ENCODE measurements at places on chromosomes 11 and 22.

- no peak for DNase-seq
Measured at GRCh38 chr11:17950644-17951043, 62.2 kb downstream of the SERGEF start.

DNA sequence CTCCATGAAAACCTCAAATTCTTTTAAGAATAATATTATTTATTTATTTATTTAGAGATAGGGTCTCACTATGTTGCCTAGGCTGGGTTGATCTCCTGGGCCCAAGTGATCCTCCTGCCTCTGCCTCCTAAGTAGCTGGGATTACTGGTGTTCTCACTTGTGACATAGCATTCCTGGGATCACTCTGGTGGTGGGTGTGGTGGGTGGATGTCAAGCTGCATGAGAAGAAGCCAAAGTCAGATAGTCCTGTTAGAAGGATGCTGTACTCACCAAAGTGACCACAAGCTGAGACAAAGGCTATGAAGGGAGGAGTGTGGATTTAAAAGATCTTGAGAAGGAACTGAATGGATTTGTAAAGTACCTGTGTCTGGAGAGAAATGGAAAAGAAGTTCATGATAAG is 87.9 kb upstream of the SPON1 start:
- no peak for DNase-seq

GRCh38 chr11:70462818-70463477 is 64.6 kb downstream of the CTTN start:
- DNase-seq: no peak

- no peak for DNase-seq
Measured at GRCh38 chr11:106017093-106017492, 4.9 kb downstream of the MSANTD4 start.

- no peak for DNase-seq
Measured at GRCh38 chr22:31583861-31584485, 78.0 kb downstream of the PISD start.

DNA sequence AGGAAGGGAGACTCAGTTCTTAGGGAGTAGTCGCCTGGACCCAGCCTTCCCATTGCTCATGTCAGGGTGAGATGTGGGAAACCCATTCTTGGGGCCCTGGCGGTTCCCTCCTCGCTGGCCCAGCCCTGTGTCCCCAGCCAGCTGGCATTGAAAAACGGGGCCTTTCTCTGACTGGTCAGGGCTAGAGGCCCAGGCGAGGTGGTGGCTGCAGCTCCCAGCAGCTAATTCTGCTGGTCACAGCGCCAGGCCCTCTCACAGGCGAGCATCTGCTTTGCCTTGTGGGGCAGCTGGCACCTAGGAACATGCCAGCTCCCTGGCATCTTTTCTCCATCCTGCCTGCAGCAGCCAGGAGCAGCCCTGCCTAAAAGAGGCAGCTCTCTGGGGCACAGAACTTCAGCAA is 20.1 kb downstream of the TSPAN18 start:
- DNase-seq: no peak

DNA sequence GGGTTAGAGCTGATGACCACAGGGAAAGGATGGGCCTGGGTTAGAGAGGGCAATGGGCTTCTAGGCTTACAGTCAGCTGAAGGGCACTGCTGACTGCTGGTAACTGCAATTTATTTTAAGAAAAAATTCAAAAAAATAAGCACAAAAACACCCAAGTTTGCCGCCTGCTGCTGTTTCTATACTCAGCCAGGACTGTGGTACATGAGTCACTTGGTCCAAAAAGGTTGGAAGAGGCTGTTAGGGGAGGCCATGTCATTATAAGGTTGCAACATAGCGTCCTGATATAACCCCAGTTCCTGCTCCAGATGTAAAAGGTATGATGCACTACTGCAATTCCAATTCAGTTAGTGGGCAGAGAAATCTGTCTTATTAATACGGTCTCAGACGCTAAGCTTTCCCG is 98.9 kb downstream of the ETS1 start:
- no peak for DNase-seq

GRCh38 chr22:47333625-47334024 is 571.2 kb downstream of the TBC1D22A start:
- DNase-seq: no peak

- no peak for DNase-seq
Measured at GRCh38 chr11:100942016-100942415, 187.6 kb downstream of the PGR start.

DNA sequence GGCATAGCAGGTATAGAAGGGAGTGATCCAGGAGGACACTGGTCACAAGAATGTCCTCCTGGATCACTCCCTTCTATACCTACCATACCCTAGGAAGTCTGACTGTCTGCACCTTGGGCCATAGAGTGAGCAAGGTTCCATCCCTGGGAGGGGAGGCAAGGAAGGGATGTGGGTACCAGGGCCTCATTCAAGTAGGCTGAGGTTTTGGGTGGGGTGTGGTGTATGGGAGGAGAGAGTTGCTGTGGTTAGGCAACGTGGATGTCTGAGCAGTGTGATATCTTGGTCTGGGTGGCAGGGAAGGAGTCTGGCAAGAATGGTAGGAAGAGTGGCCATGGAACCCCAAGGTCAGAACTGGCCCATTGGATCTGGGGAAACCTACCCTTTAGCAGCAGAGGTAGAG is 13.2 kb downstream of the PPFIBP2 start:
- DNase-seq: no peak

DNA sequence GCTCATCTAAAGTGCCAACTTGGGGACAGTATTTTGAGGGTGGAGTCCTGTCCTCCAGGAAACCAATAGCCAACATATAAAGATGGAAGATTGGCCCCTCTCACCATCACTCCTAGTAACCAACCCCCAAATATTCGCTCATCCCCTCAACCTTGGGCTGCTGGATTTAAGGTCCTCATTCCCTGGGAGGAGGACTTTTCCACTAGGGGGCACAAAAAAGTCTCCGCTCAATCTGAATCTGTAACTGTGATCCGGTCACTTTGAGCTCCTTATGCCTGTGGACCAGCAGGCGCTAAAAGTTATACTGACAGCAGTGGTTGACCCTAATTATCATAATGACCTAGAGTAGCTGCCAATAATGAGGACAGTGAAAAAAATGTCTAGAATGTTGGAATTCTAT is 20.5 kb upstream of the CLPB start:
- no peak for DNase-seq

- no peak for DNase-seq
Measured at GRCh38 chr11:59706518-59707285, 6.9 kb downstream of the OR10V1 start.

GRCh38 chr11:12219757-12220156 is 109.4 kb downstream of the MICAL2 start:
- no peak for DNase-seq

DNA sequence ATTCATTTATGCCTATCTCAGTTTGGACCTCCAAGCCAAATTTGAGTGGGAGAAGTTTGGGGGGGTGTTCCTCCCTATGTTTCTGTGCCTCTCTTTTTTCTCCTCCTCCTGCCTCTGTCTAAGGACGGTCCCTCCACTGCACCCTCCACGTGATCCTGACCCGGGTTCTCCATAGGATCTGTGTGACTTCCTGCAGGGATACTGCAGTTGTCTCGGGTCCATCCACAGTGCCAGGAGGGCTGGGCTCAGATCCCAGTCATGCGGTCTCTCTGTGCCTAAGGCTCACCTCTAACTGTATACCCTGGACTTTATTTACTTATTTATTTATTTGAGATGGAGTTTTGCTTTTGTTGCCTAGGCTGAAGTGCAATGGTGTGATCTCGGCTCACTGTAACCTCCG is 1354.5 kb downstream of the BRD1 start:
- no peak for DNase-seq

GRCh38 chr11:16727806-16728205 is 10.6 kb upstream of the C11orf58 start:
- no peak for DNase-seq

DNA sequence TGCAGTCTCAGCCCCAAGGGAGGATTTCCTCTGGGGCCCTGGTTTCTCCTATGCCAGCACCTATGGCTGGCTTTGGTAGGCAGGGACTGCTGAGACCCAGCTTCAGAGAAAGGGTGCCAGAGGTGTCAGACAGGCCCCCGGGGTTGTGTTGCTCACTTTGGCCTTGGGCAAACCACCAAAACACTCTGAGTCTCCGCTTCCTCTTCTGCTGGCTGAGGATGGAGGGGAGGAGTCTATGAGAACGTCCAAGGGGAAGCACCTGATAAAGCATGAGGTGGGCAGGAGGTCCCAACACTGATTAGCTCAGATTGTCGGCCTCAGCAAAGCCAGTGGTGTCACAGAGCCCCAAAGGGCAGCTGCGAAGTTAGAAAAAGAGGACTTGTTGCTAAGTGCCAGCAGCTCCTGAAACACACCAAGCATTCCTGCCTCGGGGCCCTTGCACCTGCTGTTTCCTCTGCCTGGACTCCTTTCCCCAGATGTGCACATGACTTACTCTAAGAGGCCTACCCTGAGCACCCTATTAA is 10.5 kb downstream of the SMTNL1 start:
- DNase-seq: no peak

DNA sequence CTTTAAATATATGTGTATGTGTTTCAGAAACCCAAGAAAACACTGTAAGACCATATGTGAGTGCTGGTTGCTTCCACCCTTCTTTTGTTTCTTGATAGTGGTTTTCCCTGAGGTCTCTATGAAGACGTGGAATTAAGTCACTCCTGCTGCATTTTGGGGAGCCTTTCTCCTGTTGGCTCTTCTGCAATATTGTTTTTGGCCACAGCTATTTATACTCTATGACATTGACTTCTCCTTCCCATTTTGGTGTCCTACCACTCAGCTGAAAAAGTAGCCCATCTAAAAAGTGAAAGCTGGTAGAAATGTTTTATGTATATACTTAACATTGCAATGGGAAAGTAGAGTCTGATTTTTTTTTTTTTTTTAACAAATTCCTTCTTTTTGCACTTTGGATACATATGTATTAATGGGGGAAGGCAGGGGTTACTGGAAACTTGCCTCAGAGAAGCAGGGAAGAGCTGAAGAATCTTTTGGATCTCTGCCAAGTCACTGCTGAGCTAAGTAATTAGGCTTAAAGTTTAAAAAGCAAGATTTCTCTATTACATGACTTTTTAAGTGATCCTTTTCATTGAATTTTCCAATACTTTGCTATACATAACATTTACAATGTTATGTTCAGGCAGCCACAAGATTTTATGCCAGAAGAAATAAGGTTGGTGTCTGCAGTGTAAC is 1.8 kb downstream of the TTC17 start:
- no peak for DNase-seq

DNA sequence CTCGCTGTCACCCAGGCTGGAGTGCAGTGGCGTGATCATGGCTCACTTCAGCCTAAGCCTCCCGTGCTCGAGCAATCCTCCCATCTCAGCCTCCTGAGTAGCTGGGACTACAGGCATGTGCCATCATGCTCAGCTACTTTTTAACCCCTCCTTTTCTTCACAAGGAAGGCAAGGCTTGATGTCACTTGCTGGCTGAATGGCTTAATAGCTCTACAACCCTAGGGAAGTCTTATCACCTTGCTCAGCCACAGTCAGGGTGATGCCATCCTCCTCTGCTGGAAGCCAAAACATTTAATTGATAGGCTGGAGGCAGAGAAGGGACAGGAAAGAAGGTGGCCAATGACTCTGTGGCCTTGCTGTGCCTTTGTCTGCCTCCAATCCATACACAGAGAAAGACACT is 131.9 kb downstream of the MED15 start:
- DNase-seq: no peak

DNA sequence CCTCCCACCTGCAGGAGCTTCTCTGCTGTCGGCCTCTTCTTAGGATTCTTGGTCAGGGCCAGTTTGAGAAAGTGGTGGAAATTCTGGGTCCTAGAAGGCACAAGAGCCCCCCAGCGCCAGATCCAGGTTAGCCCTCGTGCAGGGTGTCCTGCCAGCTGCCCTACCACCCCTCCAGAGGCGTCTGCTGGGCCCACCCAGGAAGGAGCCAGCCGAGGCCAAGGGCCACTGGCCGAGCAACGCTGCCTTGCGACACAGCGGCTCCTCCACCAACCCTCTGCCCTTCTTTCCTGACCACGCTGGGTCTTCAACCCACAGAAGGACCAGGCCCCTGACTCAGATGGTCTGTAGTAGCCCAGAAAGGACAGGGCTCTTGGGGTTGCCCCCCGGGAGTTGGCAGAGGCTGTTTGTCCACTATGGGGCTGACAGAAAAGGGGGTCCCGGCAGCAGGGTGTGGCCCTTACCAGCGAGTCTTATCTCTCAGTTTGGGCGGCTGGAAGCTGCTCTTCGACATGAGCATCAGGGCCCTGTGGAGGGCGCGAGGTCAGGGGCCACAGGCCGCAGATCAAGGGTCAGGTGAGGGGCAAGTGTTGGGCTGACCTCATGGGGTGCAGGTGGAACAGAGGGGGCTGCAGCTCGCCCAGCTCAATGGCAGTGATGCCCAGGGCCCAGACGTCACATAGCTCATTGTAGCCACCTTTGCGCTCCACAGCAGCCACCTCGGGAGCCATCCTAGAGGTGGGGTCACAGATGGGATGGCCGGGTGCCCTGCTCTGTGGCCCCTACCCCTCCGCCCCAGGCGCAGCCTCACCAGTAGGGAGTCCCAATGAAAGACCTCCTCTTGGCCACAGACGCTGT is 2.5 kb downstream of the MAP4K2 start:
- DNase-seq: no peak

- DNase-seq: no peak
Measured at GRCh38 chr11:79071190-79071589, 369.6 kb downstream of the TENM4 start.

DNA sequence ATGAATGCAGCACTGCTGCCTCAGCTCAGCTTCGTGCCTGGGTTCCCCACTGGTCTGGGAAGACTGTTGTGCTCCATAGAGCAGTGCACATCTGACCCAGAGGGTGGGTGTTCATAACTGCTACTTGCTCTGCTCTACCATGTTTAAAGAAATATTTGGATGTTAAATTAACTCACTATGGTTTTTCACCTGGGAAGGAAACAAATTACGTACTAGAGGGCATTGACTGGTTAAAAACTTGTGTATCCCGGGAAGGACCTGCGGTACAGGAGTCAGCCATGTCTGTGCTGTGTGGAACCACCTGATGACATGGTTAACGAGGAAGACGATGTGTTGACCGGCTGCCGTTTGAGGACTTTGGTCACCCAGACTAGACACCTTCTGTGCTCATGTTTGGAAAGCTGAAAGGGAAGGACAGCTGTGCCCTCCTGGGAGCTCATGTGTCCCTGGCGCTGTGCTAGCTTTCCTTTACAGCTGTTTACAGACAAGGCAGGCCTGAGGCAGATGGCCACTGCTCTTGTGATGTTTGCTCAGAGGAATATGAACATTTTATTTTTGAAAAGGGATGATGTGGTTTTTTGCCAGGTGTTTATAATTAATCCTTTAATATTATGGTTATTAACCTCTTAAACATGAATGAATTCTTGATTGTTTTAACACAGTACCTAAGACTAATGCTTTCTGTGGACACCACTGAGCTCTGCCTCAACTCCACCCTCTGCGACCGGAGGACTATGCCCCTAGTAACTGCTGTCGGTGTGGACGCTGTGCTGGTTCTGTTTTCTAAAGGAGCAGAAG is 14.3 kb upstream of the AIFM3 start:
- no peak for DNase-seq

GRCh38 chr22:46961591-46962295 is 199.3 kb downstream of the TBC1D22A start:
- no peak for DNase-seq

DNA sequence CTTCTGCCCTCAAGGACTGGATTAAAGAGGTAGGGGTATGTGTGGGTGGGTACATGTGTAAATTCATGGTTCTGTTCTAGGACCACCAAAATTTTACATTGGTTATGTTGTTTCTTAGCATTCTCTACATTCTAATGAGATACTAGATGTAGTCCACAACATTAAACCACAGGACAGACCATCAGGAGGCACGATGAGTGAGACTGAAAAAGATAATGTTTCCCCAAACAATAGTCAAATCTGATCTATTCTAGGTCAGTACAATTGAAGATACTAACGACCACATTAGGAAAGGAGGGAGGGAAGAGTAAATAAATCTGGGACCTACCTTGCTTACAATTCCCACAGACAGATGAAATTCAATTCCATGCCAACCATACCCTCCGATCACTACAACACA is 42.2 kb downstream of the MRTFA start:
- DNase-seq: no peak
